Stimulated activated CD8-positive, alpha-beta memory T cell treated with anti-CD3 and anti-CD28 coated beads, Interleukin-7, amount 100 ng/mL, for 48 hours (primary cell): ENCODE measurements at places on chromosomes 12 and 14.

DNA sequence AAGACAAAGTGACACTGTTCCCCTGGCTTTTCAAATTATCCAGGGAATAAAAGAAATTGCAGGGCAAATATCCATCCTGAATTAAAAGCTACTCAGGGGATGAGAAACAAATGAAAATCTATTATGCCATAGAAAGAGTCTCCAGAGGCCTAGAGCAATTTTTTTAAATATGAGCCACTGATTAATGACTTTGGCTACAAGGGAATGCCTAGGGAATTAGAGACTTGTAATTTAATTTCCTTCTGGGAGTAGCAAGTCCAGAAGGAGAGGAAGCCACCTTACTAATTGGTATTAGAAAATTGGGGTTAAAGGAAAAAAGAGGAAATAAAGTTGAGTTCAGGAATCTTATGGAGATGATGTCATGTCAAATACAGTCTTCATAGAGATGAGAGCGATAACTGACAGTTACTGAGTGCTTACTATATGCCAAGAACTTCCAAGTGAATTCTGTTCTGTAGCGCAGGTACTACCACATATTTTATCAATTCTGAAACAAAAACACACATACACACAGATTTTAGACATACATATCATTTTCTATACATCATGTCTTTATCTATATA, 304.4 kb downstream of the DUSP6 start:
- no peak for DNase-seq

GRCh38 chr12:28994179-28994715, 154.8 kb upstream of the FAR2 start:
- no peak for DNase-seq

DNA sequence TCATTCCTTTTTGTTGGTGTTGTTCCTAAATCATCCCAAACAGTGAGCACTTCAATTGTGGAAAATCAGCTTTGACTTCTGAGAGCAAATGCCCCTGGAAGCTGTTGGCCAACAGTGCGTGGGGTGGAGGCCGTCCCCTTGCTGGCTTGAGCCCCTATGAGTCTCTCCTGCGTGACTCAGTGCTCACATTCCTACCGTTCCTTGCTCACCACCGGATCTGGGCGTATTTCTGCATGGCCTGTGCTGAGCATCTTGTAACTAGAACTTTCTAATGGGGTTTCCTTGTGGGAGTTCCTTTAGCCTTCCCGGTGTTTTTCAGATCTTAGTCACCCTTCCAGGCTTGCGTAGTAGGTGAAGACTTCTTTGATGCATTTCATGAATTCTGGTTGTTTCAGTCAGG, 14.7 kb downstream of the SERPINA1 start:
- DNase-seq: no peak

DNA sequence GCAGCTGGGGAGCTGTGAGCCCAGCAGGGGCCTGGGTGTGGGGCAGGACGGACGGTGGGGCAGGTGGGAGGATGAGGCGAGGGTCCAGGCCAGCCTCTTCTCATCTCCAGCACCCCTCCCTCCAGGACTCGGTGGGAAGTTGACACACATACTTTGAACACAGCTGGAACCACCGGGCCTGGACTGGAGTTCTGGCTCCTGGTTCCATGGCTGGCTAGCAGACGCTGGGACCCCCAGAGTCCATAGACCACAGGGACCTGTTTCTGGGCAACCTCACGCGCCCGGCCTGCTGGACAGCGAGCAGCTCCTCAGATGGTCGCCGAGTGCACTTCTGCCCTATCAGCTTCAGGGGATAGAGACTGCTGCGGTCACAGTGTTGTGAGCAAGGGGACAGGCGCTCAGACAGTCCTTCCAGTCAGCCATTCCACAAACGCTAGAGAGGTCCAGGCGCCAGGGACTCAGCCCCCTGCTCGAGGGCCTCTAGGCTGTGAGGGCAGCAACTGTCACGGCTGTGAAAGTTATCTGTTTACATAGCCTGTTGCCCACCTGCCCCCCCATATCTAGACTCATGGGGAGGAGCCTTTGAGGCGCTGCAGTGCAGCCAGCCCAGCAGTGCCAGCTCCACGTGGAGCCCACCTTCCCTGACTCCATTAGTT, 25.2 kb downstream of the TCHP start:
- DNase-seq: no peak

DNA sequence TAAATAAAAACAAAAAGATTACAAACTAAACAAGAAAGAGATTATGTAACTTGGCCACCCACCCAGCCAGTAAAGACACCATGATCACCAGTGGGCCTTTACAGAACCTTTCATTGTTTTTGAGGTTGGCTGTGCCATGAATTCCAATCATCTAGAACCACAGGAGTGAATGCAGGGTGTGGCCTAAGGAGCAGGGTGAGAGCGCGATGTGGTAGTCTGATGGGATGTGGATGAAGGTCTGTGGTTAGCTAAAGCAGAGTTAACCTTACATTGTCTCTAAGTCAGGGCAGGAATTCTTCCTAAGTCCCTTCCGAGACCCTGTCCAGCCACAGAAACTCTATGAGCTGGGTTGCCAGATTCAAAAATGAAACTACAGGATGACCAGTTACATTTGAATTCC, 54.0 kb upstream of the CDKN3 start:
- no peak for DNase-seq

- no peak for DNase-seq
Observed at GRCh38 chr12:114678028-114678427, 5.9 kb downstream of the TBX3 start.

DNA sequence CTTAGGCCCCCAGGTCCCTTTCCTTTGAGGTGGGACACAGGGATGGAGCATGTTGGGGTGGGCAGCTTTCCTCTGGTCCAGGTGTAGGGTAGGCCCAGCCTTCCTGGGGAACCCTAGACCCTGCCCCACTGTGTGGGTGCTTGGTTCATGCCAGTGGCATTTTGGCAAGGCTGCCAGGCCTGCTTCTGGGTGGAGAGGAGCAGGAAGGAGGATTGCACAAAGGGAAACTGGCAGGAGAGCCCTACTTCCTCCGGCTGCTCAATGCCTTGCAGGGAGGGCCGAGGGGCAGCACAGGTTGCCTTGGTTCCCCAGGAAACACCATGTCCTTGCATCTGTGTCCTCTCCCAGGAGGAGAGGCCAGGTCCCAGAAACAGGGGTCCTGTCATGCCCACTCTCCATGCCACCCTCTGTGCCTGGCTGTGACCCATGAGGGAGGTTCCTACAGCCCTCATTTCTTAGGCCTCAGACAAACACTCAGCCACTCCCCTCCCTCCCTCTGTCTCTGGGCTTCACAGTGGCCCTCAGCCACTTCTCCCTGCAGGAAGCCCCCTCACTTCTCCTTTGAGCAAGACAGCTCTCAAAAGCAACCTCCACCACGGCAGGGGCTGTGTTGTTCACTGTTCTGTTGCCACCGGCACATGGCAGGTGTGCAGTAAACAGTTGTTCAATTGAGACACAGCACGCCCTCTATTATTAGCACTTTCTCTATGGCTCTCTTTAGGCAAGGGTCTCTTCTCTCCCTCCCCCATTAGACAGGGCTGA, 6.8 kb upstream of the KRT80 start:
- DNase-seq: no peak
